Left kidney (tissue), 8 donors: ENCODE measurements at places on chromosomes 12 and 14. TPM values are rescaled to one million over a fixed set of nuclear protein-coding genes. Genes with fewer than 3 reads are reported as not detected.

MMP19 gene
- polyA plus RNA-seq, result 1.5 TPM

DNA sequence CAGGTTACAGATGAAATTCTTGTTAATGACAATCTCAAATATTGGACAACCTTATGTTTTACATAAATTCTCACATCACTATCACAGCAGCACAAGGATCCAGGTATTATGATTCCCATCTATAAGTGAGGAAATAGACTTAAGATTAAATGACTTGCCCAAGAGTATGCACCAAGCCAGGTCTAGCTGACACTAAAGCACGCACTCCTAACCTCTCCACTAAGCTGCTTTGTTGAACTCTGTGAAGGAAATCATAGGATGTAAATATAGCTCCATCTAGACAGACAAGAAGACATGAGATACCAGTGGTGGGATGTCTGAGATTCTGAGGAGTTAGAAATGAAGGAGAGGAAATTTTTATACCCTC, 87.9 kb downstream of the PHLDA1 start:
- DNase-seq, result no peak

- no peak for DNase-seq
These were observed 44.5 kb downstream of the CHGA start for GRCh38 chr14:92967346-92967926.

- no peak for DNase-seq
These were observed 12.4 kb downstream of the TBC1D30 start for GRCh38 chr12:64836856-64837255.

GRCh38 chr12:129911428-129912049, 7.7 kb upstream of the TMEM132D start:
- DNase-seq, result peak; percentile 51

GRCh38 chr14:56858422-56858821, 48.1 kb upstream of the OTX2 start:
- DNase-seq, result no peak

DNA sequence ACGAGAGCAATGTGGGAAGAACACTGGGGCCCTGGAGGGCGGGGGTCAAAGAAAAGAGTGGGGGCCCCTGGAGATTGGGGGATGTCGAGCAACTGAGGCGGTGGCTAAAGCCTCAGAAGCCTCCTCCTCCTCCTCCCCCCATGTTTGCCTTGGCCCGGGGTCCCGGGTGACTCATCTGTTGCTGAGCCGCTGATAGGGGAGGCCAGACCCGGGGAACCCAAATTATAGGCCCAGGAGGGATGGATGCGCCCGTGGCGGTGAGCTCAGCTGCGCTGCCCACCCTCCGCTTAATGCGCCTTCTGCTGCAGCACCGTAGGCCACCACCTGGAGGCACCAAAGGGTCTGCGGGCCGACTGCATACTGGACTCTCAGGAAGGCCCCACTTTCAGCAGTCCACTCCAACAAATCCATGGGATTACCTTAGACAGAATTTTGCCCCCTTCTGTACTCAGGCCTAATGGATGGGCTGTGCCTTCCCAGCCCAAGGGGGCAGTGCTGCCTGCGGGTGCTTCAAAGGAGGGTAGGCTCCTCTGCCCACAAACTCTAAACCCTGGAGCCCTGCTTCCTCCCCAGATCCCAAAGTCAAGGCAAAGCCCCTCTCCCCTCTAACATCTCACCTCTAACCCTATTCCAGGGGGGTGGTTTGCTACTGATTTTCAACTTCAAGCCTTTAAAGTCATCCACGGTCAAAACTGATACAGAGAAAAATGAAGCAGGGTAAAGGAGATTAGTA, 2.6 kb upstream of the WNT10B start:
- DNase-seq, result no peak

PPP1R3E gene
- 42.5 TPM for polyA plus RNA-seq

- no peak for DNase-seq
These were observed 15.5 kb downstream of the TPCN1 start for GRCh38 chr12:113236539-113237399.

DNA sequence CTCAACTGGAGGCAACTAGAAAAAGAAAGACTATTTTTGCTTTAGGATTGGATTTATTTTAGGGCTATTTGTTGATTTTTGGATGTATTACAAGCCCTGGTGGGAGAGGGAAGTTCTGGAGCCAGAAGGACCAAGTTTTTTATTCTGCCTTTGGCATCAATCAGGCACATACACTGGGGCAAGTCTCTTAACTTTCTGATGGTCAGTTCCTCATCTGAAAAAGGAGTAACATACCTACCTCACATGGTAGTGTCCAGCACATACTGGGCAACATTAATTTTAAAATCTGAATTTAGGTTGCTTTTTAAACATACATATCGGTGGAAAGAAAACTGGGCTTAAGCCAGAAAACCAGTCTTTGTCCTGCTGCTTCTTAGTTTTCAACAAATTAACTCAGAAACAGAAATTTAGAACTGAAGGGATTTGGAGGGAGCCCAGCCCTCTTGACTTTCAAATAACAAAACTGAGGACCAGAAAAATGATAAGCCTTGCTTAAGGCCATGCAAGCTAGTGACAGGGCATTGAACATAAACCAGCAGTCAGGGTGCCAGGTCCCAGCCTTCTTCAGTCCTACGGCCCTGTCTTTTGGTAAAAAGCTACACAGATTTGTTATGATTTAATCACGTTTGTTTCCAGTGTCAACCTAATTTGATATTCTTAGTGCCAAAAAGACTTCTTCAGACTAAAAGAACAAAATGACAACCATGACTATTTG, 90.2 kb upstream of the SLC38A2 start:
- DNase-seq, result no peak

DNA sequence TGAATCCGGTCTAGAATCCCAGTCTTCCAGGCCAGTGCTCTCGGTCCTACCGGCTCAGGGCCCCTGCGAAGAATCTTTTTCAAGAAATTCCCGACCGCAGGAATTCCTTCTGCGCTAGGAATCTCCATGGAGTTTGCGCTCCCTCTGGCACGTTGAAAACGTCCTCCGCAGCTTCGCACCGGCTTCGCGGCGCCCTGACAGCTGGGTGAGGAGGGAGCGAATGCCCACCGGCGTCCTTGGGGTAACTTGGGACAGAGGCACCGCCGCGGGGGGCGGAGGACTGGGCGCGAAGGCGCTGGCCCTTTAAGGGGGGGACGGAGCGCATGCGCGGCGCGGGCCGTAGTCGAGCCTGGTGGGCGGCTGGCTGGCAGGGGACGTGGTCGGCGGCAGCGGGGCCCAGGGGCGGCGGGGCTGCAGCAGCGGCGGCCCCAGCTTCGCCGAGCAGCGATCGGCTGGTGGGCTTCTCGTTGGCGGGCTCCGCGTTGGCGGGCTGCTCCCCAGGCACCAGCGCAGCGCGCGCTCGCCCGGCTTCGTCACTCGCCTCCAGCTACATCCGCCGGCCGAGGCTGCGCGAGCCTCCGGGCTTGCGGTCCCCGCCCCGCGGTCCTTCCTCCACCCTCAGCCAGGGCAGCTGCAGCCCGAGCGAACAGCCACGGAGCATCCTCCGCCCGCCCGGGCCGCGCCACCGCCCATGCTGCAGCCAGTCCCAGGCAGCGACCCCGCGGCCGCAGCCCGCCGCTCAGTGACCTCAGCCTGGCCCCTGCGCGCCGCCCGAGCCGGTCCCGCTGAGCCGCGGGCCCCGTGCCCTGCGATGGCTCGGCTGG, at the start of gene VASH1:
TSS of gene VASH1 (plus strand) at position 333 of the 824 bp plus-strand sequence. CDS start 1,354 bp downstream, outside the sequence.
- DNase-seq, result no peak

DNA sequence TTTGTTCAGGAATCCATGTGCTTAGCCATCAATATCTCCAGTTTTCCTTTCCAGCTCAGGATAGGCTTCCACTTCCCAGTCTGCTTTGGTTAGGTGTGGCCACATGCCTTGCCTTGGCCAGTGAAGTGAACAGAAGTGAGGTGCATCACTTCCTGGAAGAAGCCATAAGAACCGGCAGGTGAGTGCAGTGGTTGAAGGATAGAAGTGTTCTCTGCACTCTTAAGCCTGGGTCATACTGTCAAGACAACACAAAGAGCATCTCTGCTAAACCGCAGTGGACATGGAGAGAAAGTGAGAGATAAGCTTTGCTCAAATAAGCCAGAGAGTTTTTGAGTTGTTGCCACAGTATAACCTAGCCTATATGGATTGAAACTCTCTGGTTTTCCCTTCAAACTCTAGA, 11.4 kb downstream of the GNG2 start:
- DNase-seq, result no peak

GPR135 gene
- 7.4 TPM for polyA plus RNA-seq

SCN8A gene
- polyA plus RNA-seq, result 3.4 TPM

DNA sequence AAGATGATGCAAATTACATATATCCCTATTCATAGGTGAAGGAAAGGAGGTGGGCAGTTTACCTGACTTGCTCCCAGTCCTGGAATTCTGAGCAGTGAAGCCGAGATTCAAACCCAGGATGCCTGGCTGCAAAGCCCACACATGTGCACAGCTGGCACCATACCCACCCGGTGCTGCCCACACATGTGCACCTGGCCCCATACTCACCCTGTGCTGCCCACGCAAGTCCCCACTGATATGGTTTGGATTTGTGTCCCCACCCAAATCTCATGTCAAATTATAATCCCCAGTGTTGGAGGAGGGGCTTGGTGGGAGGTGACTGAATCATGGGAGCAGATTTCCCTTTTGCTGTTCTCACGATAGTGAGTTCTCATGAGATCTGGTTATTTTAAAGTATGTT, 179.2 kb upstream of the C14orf180 start:
- no peak for DNase-seq

GRCh38 chr14:55333711-55334485, 62.7 kb downstream of the FBXO34 start:
- DNase-seq, result no peak

DNA sequence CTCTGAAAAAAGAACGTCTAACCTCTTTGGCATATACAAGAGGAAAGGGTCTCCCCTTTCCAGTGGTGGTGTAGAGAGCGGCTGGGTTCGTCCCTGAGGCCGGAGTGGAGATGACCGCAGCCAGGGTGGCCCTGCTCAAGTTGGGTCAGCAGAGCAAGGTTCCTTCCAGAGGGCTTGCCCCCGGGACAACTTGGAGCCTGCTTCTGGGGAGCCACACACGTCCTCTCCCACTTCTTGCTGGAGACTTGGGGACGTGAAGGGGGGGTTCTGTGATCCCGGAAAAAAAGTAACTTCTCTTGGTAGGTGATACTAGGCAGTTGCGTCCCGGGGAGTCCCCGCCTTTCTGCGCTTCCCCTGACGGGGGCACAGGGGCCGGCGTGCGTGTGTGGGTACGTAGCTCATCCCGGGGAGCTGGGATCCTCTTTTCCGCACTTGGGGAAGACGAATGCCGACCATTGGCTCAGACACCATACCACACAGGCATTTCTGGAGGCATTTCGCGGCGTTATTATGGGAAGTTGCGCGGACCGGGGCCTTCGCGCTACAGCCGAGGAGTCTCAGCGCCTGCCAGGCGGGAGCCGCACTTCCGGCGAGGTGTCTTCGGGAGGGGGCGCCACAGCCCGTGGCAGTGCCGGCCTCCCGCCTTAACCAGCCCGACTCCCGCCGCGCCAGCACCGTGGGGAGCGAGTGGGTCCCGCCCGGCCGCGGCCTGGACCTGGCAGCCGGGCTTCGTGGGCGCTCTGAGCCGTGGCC, 14.8 kb upstream of the PAX9 start:
- no peak for DNase-seq

ESPL1 gene
- 18.9 TPM for polyA plus RNA-seq
